ENCODE measurements at places on chromosomes 7 and 10.

- no peak for DNase-seq
Observed at GRCh38 chr10:119782981-119783664, 57.3 kb downstream of the INPP5F start.

- DNase-seq, result no peak
Observed at GRCh38 chr7:105213611-105214010, 175.1 kb downstream of the SRPK2 start.

DNA sequence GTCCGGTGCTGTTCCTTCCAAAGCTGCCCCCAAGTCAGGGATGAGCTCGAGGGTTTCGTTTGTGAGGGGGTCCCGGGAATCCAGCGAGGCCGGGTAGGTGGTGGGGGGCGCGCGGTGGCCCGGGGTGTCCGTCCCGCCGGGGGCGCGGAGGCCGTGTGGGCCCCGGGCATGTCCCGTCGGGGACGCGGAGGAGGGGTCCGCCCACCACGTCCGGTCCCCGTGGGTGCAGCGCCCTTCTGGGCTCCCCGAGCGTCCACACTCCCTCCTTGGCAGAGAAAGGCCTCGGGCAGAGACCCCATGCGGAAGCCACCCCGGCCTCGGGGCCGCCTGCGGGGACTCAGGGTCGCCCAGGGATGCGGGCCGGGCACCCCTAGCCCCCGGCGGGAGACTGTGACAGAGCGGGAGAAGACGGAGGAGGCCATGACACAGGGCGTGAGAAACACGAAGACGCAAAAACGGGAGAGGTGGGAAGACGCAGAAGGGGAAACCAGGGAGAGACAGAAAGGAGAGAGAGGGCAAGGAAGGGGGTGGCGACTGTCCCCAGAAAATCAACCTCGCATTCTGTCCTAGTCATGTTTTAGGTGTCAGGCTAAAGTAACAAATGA lies 640 bp upstream of the ZNF425 start:
- DNase-seq, result peak; percentile 24

DNA sequence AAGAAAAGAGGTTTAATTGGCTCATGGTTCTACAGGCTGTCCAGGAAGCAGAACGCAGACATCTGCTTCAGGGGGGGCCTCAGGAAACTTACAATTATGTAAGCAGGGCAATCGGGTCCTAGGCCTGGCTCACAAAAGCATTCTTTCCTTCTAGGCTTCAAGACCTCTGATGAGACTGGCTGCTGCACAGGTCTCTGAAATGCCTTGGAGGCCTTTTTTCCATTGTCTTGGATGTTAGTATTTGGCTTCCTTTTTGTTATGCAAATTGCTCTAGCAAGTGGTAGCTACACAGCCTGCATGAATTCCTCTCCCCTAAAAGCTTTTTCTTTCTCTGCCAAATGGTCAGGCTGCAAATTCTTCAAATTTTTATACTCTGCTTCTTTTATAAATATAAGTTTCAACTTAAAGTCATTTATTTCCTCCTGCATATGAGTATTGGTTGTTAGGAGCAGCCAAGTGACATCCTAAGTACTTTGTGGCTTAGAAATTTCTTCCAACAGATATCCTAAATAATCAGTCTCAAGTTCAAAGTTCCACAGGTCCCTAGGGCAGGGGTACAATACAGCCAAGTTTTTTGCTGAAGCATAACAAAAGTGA lies 83.1 kb upstream of the SEMA3A start:
- no peak for DNase-seq

- no peak for DNase-seq
Observed at GRCh38 chr7:73602721-73603651, 21.3 kb downstream of the MLXIPL start.

Data from stimulated activated CD8-positive, alpha-beta memory T cell treated with anti-CD3 and anti-CD28 coated beads, Interleukin-2, amount 100 ng/mL, for 1 hour (primary cell).